ENCODE measurements at places on chromosomes 1 and 21.

- DNase-seq, result no peak
Observed at GRCh38 chr1:152182431-152182830, 23.4 kb upstream of the RPTN start.

GRCh38 chr1:209376774-209377173 lies 206.7 kb upstream of the CAMK1G start:
- DNase-seq, result no peak

GRCh38 chr1:116991171-116991845 lies 10.3 kb upstream of the CD101 start:
- DNase-seq, result no peak

DNA sequence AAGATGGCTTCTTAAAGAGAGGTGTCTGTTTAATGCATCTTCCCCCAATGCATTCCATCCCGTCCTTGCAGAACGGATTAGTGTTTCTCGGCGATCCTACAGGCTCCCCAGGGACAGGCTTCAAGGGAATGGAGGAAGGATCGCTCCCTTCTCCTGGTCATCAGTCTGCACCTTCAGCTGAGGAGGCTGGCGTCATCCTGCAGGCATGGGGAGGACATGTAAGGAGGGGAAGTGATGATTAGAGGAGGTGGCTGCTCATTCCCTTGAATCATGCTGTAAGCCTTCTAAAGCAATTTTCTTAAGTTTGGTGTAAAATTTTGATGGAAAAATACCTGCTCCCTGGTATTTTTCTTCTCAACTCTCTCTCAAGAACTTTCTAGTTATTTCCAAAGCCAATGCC lies 603.6 kb downstream of the NPHP4 start:
- DNase-seq, result no peak

DNA sequence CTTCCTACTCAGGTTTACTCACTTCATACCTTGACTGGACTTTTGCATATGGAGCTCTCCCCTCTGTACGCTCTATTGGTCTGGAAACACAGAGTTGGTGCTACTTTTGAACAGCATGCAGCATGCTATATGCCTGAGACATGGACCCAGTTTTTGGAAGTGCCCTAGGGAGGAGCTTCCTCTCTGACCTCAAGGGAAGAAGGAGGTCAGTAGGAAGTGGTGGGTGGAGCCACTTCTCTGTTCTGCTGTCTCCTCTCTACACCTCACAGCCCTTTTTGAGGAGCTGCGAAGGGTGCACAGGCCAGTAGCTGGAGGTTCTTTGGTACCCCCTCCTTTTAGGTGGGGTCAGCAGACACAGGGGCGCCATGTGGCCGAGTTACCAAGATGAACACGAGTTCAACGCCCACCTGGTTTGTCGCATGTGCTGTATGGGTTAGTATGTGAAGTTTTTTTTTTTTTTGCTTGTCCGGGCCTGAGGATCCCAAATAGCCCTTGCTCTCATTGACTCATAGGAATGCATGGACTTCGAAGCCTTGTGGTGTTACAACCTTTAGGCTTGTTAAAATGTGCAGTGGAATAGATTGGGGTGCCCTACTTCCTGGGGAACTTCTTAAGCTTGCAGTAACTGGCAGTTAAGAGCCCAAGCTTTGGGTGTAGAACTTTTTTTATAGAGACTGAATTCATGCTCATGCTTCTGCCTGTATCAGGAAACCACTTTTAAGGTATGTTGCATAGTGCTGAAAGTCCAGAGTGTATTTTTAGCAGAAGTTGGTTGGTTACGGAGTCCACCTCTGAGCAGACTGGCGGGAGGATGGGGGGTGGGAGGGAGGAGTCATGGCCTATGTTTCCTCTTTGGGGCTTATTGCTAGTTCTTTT lies 10.7 kb downstream of the MACF1 start:
- DNase-seq, result no peak

DNA sequence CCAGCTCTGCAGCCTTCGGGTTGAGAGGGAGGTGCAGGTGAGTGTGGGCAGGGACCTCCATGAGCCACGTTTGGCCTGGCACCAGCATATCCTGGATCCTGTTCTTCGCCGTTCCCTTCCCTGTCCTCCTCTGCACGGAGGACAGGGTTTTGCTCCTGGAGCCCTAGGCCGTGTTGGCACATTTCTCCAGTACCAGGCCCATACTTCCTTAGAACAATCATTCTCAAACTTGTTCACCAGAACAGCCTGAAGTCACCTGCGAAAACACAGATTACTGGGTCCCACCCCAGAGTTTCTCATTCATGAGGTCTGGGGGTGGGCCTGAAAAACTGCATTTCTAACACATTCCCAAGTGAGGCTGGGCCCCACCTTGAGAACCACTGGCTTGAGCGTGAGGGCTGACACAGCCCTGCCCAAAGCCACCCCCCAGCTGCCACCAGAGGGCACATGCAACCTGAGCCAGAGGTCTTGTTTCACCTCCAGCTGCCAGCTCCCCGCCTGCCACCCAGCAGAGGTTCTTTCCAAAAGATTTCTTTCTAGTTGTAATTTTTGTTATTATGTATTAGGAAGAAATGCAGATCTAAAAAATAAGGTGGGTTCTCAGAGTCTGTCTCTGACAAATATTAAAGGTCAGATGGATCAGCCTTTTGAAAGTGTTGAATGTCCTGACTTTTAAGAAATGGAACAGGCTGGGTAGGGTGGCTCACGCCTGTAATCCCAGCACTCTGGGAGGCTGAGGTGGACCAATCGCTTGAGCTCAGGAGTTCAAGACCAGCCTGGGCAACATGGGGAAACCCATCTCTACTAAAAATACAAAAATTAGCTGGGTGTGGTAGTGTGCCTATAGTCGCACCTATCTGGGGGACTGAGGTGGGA lies 39.6 kb upstream of the LDLRAP1 start:
- DNase-seq, result no peak

DNA sequence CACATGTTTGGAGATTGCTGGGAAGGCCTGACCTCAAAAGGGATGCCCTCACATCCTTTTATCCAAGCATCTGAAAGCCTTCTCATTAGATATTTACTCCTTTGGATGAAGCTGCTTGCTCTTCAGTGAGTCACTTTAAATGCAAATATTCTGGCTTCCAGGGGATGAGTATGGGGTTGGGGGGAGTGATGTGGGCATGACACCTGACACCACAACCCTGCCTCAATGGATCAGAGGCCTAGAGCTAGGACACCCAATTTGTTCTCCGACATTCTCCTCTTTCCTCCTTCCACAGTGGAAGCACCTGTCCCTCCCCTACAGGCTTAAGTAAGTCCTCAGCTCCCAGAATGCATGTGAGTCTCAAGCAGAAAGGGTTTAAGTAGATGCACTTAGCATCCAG lies 238.3 kb downstream of the OMA1 start:
- DNase-seq, result no peak

GRCh38 chr1:81377406-81377805 lies 423.3 kb upstream of the ADGRL2 start:
- DNase-seq, result no peak

GRCh38 chr1:202571719-202572339 lies 138.4 kb downstream of the SYT2 start:
- DNase-seq, result no peak

DNA sequence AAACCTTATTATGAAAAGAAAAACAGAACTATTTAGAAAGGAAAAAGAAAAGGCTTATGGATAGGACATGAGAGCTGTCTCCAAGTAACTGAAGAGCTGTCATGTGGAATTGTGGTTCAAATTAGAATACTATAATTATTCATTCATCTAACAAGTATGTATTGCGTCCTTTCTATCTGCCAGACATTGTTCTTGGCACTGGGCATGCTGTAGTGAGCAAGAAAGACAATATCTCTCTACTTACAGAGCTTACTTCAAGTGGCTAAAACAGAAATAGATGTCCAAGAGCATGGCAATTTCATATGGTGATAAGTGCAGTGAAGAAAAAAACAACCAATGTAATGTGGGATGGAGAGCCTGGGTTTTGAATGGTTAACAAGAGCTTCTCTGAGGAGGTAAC lies 413.0 kb downstream of the DPYD start:
- DNase-seq, result no peak

GRCh38 chr1:96992871-96993270 lies 271.3 kb downstream of the PTBP2 start:
- no peak for DNase-seq

- DNase-seq, result no peak
Observed at GRCh38 chr1:117598489-117598888, 7.4 kb upstream of the TENT5C start.

DNA sequence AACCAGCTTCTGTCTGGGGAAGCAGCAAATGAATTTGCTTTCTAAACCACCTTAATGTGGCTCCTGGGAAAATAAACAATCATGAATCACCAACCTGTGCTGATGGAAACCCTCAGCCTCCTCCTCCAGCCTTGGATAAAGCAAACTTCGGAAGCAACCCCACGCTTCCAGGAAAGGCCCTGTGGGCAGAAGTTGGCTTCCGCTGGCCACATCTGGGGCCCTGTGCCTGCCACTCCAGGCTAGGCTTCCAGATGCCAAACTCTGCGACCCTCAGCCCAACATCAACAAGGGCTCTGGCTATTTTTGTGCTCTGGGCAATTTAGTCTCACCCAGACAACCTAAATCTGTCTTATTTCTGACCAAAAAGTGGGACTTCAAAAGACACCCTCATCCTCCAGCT lies 6.2 kb upstream of the OXCT2 start:
- DNase-seq, result no peak

- DNase-seq, result no peak
Observed at GRCh38 chr21:23699402-23699801, 1907.9 kb downstream of the MRPL39 start.

GRCh38 chr1:90809996-90810395 lies 92.9 kb upstream of the BARHL2 start:
- no peak for DNase-seq

DNA sequence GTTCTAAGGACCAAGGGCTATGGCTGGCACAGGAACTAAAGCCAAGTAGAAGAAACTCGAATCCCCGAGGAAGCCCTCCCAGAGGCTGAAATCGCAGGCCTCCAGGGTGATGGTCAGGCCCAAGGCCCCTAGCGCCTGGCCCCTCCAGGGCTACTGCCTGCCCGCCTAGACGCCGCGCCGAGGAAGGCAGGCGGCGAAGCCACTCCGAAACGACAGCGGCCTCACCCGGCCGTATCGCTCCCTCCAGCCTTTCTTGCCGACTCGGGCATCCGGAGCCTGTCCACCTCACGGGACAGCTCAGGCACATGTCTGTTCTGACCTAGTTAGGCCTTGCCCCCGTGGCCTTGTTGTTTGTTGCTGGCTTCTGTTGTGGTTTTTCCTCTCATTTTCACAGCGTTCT lies 9.7 kb upstream of the LHX8 start:
- DNase-seq, result no peak

GRCh38 chr1:114428083-114428754 lies 82.8 kb downstream of the TRIM33 start:
- no peak for DNase-seq

Data from anterior cingulate cortex (tissue), 58 donors.